Cortex of kidney (tissue), 1 donor: ENCODE measurements at places on chromosomes 2 and 18.

DNA sequence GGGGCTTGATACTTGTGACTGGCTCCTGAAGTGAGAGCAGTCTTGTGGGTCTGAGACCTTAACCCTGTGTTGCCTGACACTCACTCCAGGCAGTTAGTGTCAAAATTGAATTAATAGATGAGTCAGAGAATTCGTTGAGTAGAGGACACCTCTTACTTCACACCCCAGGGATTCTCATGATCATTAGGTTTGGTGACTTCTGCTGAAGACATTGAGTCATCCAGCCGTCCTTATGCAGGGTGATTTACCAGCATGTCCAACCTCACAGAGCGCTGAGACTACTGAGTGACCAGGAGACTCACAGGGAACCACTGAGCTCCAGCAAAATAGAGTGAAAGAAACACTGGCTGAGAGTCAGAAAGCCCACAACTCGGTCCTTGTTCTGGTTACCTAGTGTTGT, 36.0 kb upstream of the EVA1A start:
- no peak for DNase-seq

DNA sequence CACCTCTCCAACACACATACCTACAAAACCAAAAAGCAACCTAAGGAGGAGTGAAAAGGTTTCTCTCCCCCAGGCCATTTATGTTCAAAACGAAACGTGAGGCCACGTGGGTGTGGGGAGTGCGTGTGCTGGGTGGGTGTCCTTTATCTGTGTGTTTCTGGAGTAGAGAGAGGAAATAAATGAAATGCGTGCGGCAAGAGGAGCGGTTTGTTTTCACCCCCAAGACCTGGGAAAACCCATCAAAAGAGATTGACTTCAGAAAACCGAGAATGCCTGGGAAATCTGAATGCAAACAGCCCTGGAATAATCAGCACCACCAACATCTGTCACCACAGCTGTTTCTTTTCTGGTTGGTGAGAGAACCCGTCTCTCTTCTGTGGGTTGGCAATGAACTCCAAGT, 137.4 kb downstream of the INSIG2 start:
- no peak for DNase-seq

DNA sequence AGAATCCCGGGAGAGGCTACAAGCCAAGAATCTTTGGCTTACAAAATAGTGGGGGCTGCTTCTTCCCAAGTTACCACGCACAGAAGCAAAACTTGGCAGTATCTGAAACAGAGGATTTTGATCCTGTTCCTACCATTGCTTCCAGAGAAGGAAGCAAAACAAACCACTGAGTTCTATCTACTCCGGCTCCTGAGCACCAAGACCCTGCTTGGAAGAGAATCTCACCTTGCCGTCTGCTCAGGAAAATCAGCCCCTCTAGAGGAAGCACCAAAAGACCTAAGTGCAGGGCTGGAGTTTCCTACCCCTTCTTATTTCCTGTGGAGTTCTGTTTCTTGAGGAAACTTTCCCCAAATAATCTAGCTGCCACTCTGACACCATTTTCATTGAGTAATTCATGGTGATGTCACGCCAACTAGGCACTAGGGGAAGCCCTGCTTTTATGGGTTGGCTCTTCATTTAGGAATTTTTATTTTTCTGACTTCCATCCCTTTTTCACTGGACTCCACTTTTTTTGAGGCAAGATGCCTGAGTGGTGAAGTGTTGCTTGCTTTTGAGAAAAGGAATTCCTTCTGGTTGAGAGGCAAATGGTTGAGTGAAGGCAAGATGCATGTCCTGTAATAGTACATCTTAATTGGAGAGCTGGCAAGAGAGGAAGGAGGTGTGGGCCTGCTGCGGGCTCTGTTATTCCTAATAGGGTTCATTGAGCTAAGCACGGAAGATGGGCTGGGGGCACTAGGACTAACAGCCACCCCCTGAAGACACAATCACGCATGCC, 36.8 kb upstream of the EML4 start:
- DNase-seq: no peak

DNA sequence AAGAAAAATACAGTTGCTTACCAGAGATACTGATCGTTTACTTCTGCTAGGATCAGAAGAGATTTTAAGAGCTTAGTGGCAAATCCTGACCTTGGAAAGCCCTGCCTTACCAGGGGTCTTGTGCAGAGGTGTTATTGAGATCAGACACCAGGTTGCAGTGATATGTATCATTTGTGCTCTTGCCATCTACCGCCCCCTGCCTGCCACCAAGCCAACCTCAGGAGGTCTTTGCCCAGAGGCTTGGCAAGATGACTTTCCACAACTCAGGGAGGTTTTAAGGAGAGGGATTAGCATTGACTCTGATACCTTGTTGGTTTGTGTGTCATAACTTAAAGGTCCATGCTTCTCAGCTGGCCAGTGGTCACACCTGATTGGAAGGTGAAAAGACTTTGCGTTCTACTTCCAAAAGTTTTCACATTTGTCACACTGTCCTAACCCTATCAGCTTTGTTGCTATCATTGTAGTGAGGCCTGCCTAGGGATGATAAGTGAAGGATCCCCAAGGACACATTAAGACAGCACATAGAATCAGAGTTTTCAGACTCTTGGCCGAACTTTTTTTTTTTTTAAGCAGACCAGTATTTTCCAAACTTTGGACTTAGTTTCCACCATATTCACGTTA, 46.2 kb upstream of the MGAT5 start:
- no peak for DNase-seq

GRCh38 chr2:43486603-43487002, 109.2 kb downstream of the THADA start:
- no peak for DNase-seq

GRCh38 chr2:169702996-169703395, 8.7 kb downstream of the PHOSPHO2 start:
- no peak for DNase-seq

DNA sequence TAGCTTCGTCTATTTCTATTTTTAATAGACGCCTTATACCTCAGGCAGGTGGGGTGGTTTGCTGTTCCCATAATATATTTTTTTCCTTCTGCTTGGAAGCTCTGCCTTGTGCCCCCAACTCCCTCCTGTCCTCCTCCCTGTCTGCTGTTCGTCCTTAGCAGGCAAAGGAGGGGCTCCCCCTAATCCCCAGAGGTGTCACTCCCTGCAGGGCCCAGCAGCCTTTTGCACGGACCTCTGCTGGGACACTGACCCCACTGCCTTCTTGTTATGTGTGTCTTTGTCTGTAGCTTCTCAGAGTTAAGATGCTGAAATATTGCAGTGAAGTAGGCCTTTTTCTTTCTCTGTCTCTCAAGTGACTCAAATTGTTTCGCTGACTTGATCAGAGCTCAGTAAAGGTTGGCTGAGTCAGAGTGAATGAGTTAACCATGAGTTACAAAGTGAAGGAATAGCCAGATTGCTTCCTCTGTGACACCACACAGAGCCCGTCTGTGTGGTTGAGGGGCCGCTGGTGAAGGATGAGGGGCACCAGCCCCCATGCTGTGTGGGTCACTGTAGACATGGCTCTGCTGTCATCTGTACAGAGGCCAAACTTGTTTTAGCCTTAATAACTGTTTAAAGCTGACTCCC, 47.7 kb downstream of the PRKCE start:
- DNase-seq: no peak

GRCh38 chr2:139946690-139947089, 1166.5 kb upstream of the NXPH2 start:
- no peak for DNase-seq
